Fibroblast of lung (primary cell): ENCODE measurements at places on chromosomes 4 and X. TPM values are rescaled to one million over a fixed set of nuclear protein-coding genes. Genes with fewer than 3 reads are reported as not detected.

DNA sequence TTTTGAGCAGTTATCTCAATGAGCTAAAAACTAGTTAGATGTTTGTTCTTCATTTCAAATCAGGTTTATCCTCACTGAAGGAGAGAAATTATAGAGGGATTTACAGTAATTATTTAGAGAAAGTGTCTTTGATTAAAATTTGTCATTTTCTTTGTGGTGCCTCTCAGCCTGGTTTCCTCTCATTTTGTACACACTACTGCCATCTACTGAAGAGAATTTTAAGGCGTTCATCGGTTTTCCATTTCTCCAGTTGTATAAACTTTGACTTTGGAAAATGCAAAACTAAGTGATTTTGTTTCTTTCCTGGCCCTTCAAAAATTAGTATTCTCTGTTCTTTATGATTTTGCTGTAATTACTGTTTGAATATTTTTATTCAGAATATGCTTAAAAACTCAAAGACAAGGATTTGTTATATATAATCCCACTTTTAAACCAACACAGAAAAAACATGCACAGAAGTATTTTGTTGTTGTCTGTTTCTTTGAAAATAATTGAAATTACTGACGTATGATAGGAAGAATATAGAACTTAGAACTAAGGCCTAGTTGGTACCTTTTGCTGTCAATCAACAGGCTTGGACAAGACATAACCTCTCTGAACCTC lies 34.4 kb upstream of the ANXA3 start:
- DNase-seq = peak; percentile 62

DNA sequence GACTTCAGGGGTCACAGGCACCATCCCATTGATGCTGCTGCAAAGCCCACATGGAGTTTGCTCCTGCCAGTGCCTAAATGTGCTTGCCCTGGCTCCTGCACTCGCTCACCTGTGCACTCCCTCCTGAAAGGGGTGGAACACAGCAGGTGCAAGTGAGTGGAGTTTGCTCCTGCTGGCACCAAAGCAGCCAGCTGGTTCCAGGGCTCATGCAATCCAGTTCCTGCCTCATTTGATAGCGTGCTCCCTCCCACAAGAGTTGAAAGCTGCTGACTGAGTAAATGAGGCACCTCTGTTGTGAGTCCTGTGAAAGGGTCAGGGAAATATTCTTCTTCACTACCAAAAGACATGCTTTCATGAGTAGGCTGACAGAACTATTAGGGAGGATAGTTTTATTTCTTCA lies 30.5 kb downstream of the CXCL8 start:
- DNase-seq = no peak

- no peak for DNase-seq
Measured at GRCh38 chrX:39170464-39170863, 369.2 kb downstream of the MID1IP1 start.

GRCh38 chr4:113975578-113975977 lies 3.9 kb downstream of the ARSJ start:
- DNase-seq = peak; percentile 26

DNA sequence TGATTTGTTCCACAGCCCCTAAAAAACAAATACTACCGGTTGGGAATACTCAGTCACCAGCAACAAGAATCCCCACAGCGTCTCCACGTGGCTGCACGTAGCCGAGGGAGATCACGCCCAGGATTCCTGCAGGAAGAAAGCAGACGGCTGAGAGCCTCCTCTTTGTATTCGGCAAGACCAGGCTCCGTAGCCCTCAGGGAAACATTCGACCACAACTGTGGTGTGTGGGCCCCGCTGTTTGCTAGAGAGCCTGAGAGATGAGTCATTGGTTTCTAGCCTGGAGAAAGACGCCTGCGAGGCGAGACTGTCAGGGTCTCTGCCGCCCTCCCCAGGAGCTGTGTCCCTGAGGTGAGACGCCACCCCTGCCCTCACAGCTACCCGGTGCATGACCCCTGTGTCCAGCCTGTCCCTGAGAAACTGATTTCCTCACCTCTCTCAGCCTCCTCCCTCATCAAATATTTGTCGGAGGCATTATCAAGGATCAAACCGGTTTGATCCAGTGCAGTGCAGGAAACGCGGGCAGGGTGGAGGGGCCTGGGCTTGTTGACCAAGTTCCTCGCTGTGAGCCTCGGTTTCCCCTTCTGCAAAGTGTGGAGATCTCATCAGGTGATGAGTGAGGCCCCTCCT lies 4.7 kb upstream of the S100P start:
- DNase-seq = peak; percentile 96

DNA sequence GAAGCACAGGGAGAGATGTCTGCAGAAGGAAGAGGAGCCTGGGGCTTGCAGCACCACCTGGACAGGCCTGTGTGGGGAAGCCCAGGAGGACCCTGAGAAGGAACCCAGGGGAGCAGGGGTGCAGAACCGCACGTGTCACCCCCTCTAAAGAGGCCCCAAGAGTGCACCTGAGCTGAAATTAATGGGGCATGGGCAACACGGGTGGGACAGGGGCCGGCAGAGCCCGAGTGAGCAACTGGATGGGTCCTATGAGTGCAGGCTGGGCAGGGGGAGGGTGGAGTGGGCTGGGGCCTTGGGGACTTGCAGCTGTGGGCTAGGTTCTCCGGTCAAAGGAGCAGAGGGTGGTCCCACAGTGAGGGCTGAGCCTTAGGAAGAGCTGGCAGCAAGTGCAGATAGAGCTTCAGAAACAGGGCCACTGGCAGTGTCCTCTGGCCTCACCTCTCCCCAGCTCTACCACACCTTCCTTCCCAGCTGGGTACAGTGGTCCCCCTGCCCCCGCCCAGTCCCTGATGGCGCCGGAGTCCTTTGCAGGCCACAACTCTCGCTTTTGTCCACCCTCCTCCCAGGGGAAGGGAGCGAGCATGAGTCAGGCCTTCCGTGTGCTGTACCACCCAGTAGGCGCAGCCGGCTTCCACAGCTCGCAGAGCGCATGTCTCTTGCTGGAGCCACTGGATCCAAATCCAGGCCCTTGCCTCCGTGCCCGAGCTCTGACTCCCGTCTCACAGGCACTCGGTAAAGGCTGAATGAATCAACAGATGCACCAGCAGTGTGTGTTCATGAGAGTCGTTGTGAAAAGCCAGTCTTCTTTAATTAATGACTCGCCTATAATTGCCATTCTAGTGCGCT lies 131.6 kb downstream of the HMX1 start:
- no peak for DNase-seq

DNA sequence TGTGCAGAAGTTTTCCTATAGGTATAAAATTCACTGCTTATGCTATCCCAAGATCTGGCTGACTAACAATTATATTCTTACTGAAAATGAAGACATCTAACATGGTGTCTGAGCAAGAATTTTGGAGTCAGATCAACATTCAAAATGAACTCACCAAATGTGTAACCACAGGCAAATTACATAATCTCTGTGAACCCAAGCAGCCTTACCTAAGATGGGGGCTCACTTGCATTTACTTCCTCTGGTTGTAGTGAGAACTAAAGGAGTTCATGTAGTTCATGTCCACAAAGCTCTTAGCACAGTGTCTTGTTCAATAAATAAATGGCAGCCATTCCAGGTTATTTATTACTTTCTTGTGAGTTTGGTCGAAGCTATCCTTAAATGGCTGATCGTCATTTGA lies 163.9 kb upstream of the LCORL start:
- DNase-seq = no peak

DNA sequence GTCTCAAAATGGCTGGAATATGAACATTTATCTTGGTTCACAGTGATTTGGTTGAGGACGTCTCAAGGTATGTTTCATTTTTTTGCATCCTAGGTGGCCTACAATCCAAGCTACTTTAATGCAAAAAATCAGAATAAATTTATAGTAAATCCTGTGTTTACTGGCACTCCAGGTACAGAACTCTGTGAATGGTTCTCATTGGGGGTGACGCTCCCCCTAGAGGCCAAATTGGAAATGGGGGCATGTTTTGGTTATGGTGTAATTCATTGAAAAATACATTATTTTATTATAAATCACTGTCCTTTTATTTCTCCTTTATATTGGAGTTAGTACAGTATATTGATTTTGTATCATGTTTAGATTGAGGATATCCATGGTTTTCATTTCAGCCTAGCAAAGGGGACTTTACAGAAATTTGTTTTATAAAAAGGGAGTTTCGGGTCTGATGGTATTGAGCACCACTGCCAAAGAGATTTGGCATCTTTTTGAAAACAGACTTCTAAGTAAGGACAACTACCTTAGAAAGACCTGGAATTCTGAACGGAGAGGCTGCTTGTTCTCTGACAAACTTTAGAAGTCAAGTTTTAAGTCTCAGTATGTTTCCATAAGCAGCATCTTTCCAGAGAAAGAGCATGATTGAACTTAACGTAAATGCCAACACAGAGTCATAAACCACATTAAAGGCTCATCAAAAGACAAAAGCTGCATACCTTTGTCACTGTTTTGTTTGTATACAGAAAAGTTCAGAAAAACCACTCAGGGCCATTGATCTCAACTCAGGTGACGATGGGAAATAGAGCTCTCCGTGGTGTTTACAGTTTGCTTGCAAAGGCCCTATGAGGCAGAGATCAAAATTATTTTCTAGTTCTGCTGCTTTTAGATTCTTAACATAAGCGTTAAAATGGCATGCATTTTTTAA lies 19.4 kb downstream of the MTM1 start:
- peak; percentile 41 for DNase-seq

- no peak for DNase-seq
Measured at GRCh38 chr4:1462768-1463075, 56.5 kb upstream of the NKX1-1 start.

- no peak for DNase-seq
Measured at GRCh38 chr4:7524843-7525242, 90.1 kb upstream of the PSAPL1 start.

GRCh38 chrX:1466232-1466661 lies 13.5 kb upstream of the ASMTL start:
- DNase-seq = no peak

GRCh38 chrX:47539860-47540259 lies 21.1 kb upstream of the ARAF start:
- DNase-seq = peak; percentile 40

GRCh38 chr4:138727731-138728130 lies 287.9 kb upstream of the NOCT start:
- DNase-seq = no peak

DNA sequence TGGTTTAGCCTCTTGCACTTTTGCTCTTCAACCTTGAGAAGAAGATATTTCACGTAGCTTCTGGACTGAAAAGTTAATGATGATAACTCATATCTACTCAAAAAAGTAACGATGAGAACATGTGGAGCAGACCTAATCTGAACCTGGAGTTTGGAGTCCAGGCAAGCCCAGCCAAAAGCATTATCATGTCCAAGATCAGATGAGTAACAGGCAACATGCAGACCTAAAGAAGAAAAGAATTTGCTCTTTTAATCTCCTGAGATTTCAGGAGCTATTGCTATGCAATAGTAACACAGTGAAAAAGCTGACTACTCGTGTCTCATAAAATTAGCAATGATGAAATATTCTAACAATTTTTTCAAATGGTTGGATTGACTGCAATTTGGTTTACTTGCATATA lies 21.8 kb upstream of the PPA2 start:
- no peak for DNase-seq

GRCh38 chr4:130147641-130148040 lies 1051.7 kb downstream of the C4orf33 start:
- no peak for DNase-seq

- DNase-seq = no peak
Measured at GRCh38 chr4:85812776-85813175, 337.8 kb downstream of the ARHGAP24 start.

GRCh38 chr4:166153548-166153947 lies 280.5 kb downstream of the TLL1 start:
- peak; percentile 2 for DNase-seq

- DNase-seq = no peak
Measured at GRCh38 chr4:71379126-71379525, 40.3 kb downstream of the SLC4A4 start.

- peak; percentile 62 for DNase-seq
Measured at GRCh38 chrX:131812847-131813825, 210.0 kb upstream of the STK26 start.

GRCh38 chr4:4344915-4345527 lies 41.9 kb upstream of the NSG1 start:
- DNase-seq = no peak

GRCh38 chr4:155684892-155685541 lies 18.4 kb downstream of the GUCY1A1 start:
- no peak for DNase-seq

DNA sequence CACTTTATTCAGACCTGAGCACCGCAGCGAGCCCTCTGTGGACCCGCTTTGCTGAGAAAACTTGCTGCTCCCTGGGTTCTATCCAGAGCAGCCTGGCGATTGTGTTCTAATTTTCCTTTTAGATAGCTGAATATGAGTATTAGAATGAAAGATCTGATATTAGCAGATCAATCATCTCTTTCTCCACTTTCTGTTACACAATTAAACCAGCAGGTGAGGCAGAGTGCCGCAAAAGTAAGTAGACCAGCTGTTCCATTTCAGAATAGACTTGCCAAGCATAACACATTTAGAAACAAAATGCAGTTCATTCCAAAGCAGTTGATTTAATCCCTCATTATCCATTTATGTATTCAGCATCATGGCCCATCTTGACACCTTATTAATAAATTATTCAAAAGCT lies 58.6 kb downstream of the PALLD start:
- DNase-seq = no peak

DNA sequence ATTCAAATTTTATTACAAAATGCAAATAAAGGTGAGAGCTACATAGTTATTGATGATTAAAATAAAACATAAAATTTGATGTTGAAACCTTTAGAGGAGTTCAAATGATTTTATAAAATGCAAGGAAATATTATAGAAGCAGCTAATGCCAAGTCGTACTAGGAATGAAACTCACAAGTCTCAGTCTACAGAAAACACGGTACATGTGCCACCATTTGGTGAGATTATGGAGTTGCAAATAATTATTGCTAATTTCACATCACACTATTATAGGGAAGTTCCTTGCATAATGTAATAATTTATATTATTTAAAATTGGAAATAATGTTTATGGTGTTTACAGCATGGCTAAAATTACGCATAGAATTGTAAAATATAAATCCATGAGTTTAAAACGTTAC lies 1601.7 kb upstream of the TENM3 start:
- no peak for DNase-seq

- peak; percentile 75 for DNase-seq
Measured at GRCh38 chrX:154712781-154713740, 37.8 kb downstream of the GAB3 start.

GRCh38 chr4:76035141-76035540 lies 729 bp downstream of the CXCL11 start:
- DNase-seq = no peak

GRCh38 chrX:77572322-77572721 lies 125.1 kb downstream of the FGF16 start:
- DNase-seq = peak; percentile 21

Gene TMEM31
- total RNA-seq = not detected in 2 replicates

Gene SORBS2
- 0.26 and 0.33 TPM in 2 replicates for total RNA-seq

Gene FOXR2
- not detected in 2 replicates for total RNA-seq

Gene SPANXC
- not detected in 2 replicates for total RNA-seq

Gene CCDC149
- total RNA-seq = 11.0 and 13.9 TPM in 2 replicates
